ENCODE measurements at places on chromosomes 12 and 14.
A peak's percentile ranks its signal among the peaks of the same experiment; 100 is the strongest.

- no peak for DNase-seq
Observed at GRCh38 chr14:95887351-95887750, 10.7 kb downstream of the TUNAR start.

DNA sequence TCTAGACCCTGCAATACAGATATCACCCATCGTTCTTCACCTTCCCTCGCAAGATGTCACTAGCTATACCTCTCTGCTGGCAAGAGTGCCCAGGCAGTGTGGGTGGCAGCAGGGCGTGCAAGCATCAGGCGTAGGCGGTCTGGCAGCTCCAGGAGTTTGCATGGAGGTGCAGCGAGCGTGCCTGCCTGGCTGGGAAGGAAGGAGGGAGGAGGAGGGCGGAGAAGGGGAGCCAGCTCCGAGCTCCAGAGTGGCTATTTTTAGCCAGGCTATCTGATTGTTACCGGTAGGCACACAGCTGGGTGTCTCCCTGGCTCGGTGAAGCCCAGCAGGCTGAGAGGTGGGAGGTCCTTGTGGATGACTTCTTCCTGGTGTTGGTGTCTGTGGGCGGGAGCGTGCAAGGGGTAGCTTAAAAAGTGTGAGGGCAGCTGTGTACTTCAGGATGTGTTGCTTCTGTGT, 6.2 kb downstream of the FOXJ2 start:
- no peak for DNase-seq

- peak; percentile 19 for DNase-seq
Observed at GRCh38 chr12:54439521-54440255, 20.6 kb upstream of the ITGA5 start.

DNA sequence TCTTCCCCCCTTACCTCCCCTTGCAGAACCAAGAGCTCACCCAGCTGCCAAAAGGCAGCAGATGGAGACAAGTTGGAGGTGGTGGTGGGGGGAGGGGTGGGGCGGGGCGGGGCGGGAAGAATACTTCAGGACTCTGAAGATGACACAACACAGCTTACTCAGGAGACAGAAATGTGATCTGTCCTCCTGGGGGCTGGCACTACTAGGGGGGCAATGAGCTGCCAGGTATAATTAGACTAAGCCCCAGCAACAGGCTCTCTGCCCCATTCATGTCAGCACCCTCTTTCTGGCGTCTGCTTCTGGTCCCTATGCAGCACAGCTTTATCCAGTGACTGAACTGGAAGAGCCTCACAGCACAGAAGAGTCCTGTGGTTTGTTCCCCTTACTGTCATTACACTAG, 407.0 kb downstream of the MED13L start:
- DNase-seq: no peak

DNA sequence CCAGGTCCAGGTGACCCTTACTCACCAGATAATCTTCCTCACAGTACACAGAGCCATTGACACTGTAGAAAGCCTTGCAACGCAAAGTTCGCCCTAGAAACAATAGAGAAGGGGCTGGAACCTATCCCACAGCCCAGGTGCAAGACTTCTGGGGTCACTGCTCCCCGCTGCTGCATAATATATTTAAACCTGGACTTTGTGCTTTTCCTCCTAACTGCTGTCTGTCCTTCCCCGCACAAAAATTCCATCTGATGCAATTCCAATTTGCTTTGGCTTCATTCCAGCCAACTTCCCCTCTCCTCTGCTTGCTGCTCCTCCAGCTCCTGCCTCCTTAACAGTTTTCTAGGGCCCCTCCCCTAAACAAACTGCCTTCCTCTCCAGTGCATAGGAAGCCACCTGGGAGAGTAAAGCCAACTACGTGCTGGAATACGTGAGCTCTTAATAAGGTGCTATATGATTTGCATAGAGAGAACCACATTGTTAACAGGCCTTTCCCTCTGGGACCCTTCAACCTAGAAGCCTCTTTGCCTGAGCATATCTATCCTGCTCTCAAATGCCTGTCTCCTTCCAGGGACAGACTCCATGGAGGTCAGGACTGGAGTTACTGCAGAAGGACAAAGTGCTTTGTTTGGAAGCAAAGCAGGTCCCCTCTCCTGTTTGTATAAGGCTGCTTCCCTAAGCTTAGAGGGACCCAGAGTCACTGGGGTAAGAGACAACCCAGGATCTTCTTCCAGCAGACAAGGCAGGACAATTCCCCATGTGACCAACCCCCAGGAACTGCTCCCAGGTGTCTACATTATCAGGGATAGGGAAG, 5.5 kb downstream of the AJUBA start:
- DNase-seq: no peak
